ENCODE measurements at places on chromosomes 1 and 21.

GRCh38 chr1:33971018-33971710 is 107.3 kb downstream of the HMGB4 start:
- no peak for DNase-seq

- no peak for DNase-seq
Observed at GRCh38 chr1:198328458-198329032, 171.7 kb downstream of the NEK7 start.

- no peak for DNase-seq
Observed at GRCh38 chr1:48674641-48675040, 102.0 kb downstream of the BEND5 start.

- DNase-seq = no peak
Observed at GRCh38 chr21:32135401-32136363, 143.2 kb downstream of the MIS18A start.

- no peak for DNase-seq
Observed at GRCh38 chr1:147812799-147813198, 52.4 kb upstream of the GJA5 start.

DNA sequence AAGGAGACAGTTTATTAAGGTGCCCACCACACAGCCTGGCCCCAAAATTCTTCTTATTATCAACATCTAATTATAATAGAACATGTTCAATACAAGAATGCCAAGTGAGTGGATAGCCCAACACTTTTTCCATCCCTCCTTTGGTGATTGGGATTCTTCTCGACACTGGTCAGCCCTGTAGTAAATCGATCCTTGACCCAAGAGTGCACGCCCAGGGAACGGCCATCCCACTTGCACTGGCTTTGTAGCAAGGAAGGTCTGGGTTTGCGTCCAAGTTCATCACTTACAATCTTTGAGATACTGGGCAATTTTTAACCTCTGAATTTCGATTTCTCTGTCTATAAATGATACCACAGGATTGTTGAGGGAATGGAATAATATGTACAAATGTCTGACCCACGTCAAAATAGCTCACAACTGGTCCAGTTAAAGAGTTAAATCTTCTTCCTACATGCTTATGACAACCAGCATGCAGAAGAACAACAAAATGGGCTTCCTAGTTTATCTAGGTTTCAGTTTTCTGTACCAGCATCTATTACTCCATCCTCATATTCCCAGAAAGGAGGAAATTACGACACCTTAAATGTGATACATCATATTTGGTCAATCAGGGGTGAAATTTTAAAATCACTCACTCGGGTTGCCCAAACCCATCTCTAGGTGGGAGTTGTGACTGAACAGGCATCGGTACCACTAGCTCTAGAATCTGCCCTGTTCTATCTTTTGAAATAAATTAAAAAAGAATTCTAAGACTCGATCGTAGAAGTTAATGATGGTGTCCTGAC is 161.8 kb downstream of the CLIC6 start:
- no peak for DNase-seq

- DNase-seq = no peak
Observed at GRCh38 chr1:119341372-119341947, 27.1 kb upstream of the HAO2 start.

DNA sequence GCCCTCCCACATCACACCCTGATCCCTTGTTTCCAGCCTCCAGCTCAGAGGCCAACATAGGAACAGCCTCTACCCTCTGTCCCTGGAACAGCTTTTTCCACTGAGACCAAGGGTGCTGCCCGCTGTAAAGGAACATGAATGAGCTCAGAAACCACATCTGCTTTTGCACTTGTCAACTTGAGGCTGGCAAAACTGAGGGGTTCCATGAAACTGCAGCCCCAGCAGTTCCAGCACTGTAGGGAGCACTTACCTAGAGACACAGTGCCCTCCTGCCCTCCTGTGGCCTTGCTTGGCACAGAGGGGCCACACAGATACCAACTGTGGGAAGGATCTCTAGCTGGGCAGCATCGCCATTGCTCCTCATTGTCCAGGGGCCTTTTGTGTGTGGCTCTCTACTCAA is 51.7 kb downstream of the ITPKB start:
- no peak for DNase-seq

GRCh38 chr1:92123868-92124267 is 43.7 kb downstream of the BTBD8 start:
- no peak for DNase-seq

GRCh38 chr1:79845936-79846335 is 839.4 kb upstream of the ADGRL4 start:
- DNase-seq = no peak

DNA sequence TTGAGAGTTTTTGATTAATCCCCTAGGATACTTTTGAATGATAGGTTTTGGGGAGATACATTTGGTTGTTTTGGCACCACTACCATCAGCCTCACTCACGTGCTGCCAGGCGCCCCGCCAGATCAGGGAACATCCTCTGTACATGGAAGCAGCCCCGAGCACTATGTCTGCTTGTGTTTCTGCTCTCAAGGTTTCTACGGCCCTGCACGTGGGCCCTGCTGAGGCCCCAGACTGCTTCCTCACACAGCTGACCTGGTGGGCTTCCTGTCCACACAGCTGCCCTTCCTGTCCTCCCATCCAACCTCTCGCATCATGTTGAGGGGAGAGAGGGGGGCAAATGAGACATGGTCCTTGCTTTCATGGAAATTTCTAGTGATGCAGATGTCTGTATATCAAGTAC is 20.0 kb downstream of the ADARB1 start:
- no peak for DNase-seq

DNA sequence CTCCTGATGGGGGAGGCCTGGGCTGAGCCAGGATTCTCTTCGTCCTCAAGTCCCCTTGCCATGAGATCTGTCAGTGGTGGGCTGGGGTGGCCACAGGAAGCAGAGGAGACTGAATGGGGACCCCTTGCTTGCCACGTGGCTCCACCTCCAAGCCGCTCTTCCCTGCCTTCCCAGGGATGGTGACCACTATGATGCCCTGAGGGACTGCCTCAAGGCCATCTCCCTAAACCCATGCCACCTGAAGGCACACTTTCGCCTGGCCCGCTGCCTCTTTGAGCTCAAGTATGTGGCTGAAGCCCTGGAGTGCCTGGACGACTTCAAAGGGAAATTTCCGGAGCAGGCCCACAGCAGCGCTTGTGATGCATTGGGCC is 20.9 kb upstream of the TMEM222 start:
- no peak for DNase-seq

- DNase-seq = no peak
Observed at GRCh38 chr1:30036229-30036547, 687.2 kb downstream of the MATN1 start.

GRCh38 chr1:231070758-231071444 is 30.8 kb upstream of the FAM89A start:
- DNase-seq = no peak

DNA sequence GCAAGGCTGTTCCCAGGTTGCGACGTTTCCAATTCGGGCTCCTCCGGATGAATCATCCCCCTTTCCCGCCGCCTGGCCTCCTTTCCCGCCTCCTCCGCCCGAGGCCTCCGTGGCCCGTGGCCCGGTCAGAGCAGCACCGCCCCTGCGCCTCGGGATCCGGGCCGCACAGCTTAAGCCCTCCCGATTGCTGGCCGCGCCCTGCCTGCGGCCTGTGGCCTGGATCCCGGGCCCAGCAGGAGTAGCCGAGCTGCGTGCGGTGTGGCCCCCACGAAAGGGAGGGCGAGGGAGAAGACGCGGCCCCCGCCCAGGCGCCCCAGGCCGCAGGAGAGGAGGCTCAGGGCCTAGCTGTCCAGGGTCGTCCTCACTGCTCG is 1.0 kb downstream of the TMEM200B start:
- DNase-seq = peak; percentile 48

- peak; percentile 69 for DNase-seq
Observed at GRCh38 chr1:110187139-110187890, 22.8 kb upstream of the KCNC4 start.

- DNase-seq = no peak
Observed at GRCh38 chr1:245609354-245610150, 454.8 kb downstream of the KIF26B start.

GRCh38 chr1:237562242-237562823 is 328.4 kb downstream of the ZP4 start:
- DNase-seq = peak; percentile 69

GRCh38 chr1:176391621-176392020 is 71.4 kb upstream of the PAPPA2 start:
- no peak for DNase-seq

- no peak for DNase-seq
Observed at GRCh38 chr1:205714190-205714905, 34.0 kb upstream of the SLC45A3 start.

- no peak for DNase-seq
Observed at GRCh38 chr21:14995226-14995625, 69.6 kb downstream of the NRIP1 start.

DNA sequence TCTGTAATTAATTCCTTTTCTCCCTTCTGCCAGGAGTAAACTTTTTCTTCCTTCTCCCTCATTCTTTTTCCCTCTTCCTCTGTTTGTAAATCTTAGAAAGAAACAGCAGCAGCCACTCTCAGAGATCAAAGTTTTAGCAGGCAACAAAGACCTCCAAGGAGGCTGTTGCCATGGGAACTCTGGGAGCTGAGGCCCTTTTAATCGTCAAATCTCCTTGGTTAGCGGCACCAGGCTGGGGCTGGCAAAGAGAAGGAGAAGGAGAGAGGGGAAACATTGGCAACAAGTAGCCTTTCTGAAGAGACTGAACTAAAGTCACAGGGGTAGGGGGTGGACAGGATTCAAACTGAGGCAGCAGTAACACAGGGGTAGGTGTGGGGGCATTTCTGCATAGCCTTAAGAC is 25.2 kb downstream of the ILDR2 start:
- no peak for DNase-seq

DNA sequence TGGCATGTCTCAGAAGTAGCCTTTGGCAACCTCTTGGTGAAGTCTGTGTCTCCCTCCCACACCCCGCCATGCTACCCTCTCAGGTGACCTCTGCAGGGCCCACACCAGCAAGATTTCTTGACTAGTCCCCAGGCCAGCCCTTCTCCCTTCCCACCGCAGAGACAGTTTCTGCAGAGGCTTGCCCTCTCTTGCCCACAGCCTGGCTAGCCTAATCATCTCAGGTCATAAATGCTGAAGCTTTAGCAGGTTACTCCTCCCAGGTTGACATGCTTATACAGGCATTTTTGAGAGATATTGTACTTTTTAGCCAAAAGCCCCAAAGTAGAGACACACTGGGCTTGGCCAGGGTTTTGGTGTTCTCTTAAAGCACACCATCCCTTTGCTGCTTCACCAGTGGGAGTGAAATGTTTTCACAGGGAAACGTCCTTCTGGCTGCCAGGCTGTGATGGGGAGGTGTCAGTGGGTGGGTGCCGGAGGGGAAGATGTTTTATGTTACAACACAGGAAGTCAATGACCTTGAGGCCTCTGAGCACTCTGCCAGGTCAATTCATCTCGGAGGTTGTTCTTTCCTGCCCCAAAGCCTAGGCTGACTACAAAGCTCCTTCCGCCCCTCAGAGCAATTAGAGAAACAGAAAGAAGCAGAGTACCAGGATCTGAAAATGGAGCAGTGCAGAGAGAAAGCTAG is 58.5 kb downstream of the STYXL2 start:
- DNase-seq = no peak

DNA sequence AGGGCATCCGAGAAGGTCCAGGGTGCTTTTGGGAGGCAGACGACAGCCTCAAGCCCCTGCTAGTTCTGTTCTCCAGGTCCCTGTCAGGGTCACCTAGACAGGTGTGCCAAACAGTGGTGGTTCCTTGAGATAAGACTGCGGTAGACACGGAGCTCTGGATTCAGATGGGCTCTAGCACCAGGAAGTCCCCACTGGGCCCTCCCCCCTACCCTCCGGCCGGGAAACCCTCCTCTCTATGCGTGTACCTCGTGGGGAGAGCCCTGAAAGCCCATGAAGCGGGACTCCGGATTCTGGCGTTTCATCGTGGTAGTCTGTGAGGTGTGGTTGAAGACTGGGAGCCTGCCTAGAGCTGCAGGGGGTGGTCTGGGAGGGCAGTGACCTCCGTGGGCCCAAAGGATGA is 2.1 kb upstream of the KCNA2 start:
- no peak for DNase-seq

GRCh38 chr1:83697961-83698360 is 301.0 kb downstream of the TTLL7 start:
- no peak for DNase-seq

DNA sequence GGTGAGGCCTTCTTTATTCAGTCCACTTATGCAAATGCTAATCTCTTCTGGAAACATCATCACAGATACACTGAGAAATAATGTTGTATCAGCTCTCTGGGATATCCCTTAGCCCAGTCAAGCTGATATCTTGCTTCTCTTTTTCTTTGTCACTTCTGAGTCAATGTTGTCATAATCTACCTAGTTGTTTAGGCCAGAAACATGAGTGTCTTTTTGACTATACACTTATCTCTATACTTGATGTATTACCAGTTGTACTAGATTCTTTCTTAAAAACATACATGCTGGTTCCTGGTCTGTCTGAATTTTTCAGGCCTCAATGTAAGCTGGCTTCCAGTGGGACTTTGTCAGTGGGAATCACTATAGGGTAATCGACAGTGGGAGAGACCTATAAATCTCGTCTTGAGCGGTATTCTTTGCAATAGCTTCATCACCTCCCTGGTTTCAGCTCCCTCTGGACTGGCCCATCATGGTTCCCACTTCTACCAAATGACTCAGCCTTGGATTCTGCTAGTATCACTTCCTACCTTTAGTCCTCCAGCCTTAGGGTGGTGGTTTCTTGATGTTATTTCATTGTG is 135.2 kb upstream of the CYYR1 start:
- DNase-seq = no peak

DNA sequence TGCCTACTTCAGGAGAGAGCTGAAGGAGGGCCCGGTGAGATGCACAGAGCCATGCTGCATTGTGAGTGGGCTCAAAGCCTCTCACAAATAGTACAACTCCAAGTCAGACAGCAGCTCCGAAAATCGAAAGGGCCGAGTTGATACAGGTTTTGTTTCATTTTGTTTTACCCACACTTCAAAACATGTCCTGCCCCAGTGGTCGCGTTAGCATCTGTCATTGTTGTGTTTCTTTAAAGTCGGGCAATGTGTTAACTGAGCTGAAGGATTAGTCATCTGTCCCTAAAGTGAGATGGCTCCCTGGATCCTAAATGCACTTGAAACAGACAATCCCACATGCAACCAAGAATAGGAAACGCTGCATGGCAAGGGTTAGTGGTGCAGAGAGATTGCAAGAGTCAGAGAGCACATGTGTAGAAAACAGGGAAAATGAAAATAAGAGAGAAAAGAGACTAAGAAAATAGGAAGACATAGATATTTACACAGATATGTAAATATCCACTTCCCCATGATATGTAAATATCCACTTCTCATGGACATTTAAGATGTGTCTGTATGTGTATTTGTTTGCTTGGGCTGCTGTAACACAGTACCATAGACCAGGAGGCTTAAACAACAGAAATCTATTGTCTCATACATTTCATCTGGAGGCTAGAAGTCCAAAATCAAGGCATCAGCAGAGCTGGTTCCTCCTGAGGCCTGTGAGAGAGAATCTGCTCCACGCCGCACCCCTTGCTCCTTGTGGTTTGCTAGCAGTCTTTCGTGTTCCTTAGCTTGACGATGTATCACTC is 131.4 kb upstream of the RAB4A start:
- DNase-seq = no peak

Data from PC-9 (cell line).